Fibroblast of skin of back (primary cell): ENCODE measurements at places on chromosomes 6 and 20.
A peak's percentile ranks its signal among the peaks of the same experiment; 100 is the strongest.

- DNase-seq, result no peak
These were observed 5.5 kb downstream of the CLVS2 start for GRCh38 chr6:123001540-123001939.

DNA sequence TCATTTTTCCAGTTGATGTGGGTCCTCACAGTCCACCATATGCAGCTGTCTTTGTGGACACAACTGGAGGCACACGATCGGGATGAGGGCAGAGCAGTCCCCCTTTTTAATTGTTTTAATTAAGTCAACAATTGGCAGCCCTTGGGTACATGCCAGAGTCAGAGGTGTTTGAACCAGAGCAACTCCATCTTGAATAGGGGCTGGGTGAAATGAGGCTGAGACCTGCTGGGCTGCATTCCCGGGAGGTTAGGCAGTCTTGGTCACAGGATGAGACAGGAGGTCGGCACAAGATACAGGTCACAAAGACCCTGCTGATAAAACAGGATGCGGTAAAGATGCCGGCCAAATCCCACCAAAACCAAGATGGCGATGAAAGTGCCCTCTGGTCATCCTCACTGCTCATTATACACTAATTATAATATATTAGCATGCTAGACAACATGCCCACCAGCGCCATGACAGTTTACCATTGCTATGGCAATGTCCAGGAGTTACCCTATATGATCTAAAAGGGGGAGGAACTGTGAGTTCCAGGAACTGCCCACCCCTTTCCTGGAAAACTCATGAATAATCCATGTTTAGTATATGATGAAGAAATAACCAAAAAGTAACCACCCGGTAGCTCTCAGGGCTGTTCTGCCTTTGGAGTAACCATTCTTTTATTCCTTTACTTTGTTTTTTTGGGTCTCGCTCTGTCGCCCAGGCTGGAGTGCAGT, 31.8 kb upstream of the BLCAP start:
- no peak for DNase-seq

- no peak for DNase-seq
These were observed 40.9 kb downstream of the GMPR start for GRCh38 chr6:16279243-16279642.

- DNase-seq, result no peak
These were observed 101.8 kb downstream of the ALDH8A1 start for GRCh38 chr6:134848076-134848475.

DNA sequence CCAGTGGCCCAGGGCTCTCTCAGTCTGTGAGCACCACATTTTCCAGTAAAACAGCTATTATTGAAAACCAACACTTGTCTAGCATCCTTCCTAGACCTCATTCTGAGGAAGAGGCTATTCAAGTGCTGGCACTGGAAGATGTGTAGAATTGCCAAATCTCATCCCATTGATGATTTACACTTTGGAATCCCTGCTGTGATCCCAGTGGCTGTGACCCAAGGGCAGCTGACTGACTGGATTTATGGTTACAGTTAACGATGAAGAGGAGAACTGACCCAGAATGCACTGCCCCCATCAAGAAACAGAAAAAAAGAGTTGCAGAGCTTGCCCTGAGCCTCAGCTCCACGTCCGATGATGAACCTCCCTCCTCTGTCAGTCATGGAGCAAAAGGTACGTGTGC, 2.4 kb downstream of the CMTR1 start:
- no peak for DNase-seq

DNA sequence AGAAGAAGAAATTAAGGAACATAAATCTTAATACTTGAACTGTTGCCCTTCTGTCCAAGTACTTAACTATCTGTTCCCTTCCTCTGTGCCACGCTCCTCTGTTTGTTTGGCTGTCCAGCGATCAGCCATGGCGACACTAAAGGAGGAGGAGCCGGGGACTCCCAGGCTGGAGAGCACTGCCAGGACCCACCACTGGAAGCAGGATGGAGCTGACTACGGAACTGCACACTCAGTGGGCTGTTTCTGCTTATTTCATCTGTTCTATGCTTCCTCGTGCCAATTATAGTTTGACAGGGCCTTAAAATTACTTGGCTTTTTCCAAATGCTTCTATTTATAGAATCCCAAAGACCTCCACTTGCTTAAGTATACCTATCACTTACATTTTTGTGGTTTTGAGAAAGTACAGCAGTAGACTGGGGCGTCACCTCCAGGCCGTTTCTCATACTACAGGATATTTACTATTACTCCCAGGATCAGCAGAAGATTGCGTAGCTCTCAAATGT, 17.1 kb downstream of the IRF4 start:
- DNase-seq, result peak; percentile 24

GRCh38 chr20:38168791-38169589, 3.9 kb upstream of the TGM2 start:
- DNase-seq, result no peak

DNA sequence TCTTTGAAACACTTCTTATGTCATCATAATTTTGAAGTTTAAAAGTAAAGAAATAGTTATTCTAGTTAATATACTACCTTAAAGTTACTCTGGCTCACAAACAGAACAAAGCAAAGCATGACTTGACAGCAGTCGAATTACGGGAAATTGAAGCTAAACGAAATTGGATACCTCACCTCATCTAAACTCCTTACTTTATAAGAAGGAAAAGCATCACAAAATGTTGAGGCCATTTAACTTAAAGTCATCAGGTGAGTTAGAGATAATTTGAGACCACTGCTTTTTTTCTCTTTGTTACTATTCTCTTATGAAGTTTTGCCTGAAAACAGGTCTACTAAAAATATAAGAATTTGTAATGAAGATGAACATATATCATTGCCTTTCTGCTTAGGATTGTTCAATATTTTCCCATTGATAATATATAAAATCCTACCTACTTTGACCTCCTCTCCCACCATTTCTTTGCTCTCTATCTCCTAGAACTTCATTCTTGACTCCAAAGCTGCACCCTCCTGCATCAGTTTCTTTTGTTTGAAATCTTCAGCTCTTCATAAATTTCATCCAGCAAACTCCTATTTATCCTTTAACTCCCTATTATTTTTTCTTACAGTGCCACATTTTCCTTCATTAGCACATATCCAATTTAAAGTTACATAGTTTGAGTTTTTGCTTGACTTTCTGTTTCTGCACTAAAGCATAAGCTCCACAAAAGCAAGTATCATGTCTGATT, 510.7 kb upstream of the ZNF337 start:
- DNase-seq, result no peak

GRCh38 chr6:161195386-161195785, 78.5 kb downstream of the AGPAT4 start:
- no peak for DNase-seq

- DNase-seq, result peak; percentile 84
These were observed 113.7 kb upstream of the BCLAF1 start for GRCh38 chr6:136403110-136403980.

- no peak for DNase-seq
These were observed 6.6 kb upstream of the APCDD1L start for GRCh38 chr20:58521763-58522162.

- DNase-seq, result no peak
These were observed 322.0 kb upstream of the MOCS1 start for GRCh38 chr6:40256224-40256623.

GRCh38 chr6:164749221-164750064, 560.0 kb downstream of the C6orf118 start:
- DNase-seq, result peak; percentile 58

- DNase-seq, result no peak
These were observed 157.5 kb upstream of the AHI1 start for GRCh38 chr6:135655055-135655454.

GRCh38 chr6:127459231-127459641, at the start of gene KIAA0408:
Gene KIAA0408 (minus strand): TSS chr6:127459389. CDS start chr6:127453981, 5,408 bp downstream.
- peak; percentile 65 for DNase-seq

DNA sequence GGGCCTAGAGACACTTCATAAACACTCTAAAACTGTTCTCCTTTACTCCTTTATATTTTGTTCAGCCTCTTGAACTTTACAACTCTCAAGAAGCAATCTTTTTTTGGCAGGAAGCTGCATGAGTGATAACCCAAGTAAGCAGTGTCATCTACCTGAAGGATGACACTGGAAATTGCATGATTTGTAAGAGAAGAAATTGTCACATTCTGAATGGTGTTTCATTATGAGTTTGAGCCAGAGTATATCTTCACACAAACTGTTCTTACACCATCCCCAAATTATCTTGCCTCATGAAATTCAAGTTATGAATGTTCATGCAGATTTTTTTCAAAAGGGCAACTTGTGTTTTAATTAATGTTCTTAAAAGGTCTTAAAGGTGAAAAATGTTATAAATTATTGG, 799.3 kb downstream of the TBC1D32 start:
- DNase-seq, result no peak

DNA sequence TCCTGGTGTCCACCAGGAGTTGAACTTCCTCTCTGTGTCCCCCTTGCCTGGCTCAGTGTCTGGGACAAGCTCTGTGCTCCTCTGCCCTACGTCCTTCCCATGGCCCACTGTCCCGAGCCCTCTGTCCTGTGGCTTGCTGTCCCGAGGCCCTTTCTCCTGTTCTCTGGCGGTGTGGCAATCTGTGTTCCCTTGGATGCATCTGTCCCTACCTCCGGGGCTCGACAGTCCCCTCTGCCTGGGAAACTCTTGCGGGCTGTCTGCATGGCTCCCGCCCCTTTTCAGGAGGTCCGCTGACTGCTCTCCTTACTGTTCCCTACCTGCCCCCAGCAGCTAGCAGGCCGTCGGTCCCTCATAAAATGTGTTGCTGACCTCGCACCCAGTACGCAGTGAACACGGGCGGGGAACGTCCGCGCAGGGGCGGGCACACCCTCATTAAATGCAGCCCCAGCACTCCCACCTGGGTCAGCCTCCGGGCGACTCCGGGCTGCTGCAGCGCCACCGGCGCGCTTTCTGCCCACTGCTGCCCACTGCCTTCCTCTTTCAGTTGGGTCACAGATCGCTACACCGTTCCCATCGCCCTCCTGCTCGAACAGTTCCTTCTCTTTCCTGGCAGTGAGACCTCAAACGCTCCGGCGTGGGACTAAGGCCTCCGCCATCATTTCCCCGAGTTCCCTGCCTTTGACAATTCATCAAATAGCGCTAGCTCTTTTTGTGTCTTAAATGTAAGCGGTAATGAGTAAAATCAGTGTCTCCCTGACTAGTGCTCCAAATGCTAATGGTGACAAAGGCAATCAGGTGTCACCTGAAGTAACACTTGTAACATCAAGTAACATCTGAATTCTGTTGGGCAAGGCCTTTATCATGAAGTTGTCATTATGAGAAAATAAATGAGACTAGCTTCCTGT, 60.5 kb downstream of the RSPH3 start:
- no peak for DNase-seq

DNA sequence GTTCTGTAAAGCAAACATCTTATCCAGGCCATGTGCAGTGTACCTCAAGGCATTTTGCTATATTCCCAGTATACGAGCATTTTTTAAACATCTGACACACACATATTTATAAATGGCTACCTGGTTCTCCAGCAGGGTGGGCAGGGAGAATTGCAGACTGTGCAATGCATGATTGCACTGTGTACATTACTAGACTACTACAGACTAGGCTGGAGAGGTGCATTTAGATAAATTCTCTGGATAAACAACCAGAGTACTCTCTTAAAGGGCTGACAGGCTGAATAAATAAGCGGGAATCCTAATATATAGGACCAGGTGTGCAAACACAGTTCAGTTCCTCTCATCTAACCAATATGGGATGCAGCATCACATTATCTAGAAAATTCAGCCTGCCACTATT, 428.3 kb upstream of the ARID1B start:
- DNase-seq, result no peak

- peak; percentile 11 for DNase-seq
These were observed 13.9 kb upstream of the KLHL31 start for GRCh38 chr6:53679446-53679933.

DNA sequence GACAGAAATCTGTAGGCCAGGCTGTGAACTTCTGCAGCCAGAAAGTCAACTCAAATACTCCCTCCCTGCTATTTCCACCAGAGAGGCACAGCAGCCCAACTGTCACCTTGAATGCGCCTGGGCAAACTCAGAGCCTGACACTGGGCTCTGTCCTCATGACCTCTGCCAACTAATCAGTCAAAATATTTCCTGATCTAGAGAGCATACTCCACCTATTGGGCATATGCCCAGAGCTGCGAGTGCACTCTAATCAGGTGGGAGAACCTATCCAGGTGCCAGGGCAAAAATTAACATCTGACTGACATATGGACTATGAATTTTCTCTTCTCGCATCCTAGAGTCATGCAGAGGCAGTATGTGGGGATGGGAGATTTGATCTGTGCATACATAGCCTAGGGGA, 406.3 kb upstream of the RUNX2 start:
- no peak for DNase-seq

DNA sequence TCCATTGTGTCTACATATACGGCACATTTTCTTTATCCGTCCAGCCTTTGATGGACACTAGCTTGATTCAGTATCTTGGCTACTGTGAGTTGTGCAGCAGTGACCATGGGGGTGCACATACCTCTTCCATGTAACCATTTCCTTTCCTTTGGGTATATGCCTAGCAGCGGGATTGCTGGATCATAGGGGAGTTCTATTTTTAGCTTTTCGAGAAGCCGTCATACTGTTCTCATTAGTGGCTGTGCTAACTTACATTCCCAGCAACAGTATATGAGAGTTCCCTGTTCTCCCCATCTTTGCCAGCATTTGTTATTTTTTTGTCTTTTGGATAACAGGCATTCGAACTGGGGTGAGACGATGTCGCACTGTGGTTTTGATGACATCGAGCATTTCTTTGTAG, 395.0 kb downstream of the SMOC2 start:
- peak; percentile 63 for DNase-seq

DNA sequence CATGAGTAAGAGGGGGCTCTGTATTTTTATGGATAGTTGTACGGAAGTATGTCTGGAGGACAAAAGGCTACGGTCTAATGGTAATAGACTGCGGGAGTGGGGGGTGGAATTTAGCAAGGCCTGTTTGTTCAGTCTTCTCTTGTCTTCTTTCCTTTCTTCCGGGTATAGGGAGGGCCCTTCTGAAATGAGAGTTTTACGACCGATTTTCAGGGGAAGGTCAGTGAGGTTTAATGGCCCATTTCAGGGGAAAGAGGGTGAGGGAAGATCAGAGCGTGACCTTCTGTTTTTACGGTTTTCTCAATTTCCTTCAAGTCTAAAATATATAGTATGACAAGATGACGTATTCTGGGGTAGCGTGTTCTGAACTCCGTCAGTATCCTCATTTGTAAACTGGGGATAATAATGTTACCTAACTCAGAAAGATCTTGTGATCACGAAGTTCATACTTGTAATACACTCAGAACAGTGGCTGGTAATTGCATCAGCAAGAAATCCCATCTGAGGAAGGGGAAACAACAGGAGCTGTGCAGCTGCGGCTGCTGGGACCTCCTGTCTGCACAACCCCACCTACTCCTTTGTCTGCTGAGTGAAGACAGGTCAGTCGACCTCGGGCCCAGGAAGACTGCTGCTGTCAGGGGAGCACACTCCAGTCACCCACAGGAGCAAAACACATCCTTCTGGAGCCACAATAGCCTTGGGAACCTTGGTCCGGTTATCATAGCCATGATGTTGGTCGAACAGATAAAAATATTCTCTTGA, 90.4 kb downstream of the MAP3K7 start:
- DNase-seq, result no peak

- no peak for DNase-seq
These were observed 107.3 kb downstream of the EPB41L2 start for GRCh38 chr6:130955755-130956154.

GRCh38 chr6:52020945-52021570, 66.4 kb downstream of the PKHD1 start:
- DNase-seq, result peak; percentile 25

- no peak for DNase-seq
These were observed 44.6 kb downstream of the TOX2 start for GRCh38 chr20:43959079-43959919.
